ENCODE measurements at places on chromosomes 3 and 15.

DNA sequence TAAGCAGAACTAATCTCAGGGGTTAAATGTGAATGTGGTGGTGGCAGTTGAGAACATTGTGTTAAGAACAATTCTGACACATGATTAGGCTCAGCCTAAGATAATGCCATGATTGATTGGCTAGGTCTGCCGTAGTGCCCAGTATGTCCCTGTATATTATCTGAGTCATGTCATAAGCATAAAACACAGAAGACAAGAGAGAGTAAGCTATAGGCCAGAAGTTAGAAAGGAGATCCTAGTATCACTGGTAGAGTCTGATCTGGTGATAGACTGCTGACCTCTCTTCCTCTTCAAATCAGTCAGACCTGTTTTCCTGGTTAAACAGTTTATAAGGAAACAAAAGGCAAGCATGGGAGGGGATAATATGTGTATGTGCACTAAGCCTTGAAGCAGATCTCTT lies 30.1 kb upstream of the ATP8B4 start:
- no peak for DNase-seq

DNA sequence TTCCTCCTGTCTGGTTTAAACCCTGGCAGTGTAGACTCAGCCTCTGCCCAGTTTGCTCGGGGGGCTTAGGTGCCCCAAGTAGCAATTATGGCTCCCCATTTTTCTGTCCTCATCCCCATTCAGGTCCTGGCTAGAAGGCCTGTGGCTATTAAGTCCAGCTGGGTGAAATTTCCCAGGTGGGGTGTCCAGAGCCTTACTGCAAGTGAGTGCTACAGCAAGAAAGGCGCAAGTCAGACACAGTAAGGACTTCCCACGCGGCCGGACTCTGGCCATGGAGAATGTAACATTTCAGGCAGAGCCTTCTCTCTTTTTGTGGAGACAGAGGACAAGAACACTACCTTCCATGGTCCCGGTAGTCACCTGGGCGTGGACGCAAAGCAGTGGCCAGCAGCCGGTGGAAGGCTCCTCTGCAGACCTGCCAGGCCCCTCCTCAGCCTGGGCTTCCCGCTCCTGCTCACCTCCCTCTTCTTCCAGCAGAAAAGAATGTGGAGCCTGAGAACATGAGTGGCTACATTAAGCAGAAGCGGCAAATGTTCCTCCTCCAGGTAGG lies 23.3 kb downstream of the CFAP100 start:
- DNase-seq = no peak

DNA sequence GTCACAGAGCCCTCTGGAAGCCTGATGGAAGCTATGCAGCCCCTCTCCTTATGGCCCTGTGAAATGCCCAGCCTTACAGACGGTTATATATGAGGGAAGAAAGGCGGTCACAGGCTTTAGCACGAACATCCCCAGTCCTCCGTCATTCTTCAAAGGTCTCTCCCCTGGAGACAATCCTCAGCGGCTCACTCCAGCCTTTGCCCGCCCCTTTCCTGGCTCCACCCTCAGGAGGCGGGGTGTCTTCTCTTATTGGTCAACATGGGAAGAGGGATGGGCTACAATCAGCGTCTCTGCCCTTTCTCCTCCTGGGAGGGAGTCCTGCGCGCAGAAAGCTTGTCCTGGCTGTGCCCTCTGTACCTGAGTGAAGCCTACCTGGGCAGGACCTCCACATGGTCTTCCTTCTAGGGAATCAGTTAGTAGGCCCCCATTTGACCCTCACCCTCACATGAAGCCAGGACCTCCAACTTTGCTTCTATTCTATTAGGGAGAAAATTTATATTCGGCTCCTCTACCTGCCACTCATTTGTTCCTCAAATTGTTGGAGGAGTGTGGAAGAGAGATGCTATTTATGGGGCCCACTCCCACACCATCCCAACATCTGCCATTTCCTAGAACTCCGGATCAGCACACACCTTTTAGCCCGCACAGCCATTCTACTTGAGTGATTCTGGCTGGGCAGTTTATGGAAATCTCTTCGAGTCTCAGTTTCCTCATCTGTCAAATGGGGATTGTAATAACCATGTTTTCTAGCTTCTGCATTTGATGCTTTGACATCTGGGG lies 112.9 kb upstream of the SLC6A11 start:
- no peak for DNase-seq

- DNase-seq = no peak
Observed at GRCh38 chr15:43939070-43939469, 112.3 kb downstream of the WDR76 start.

DNA sequence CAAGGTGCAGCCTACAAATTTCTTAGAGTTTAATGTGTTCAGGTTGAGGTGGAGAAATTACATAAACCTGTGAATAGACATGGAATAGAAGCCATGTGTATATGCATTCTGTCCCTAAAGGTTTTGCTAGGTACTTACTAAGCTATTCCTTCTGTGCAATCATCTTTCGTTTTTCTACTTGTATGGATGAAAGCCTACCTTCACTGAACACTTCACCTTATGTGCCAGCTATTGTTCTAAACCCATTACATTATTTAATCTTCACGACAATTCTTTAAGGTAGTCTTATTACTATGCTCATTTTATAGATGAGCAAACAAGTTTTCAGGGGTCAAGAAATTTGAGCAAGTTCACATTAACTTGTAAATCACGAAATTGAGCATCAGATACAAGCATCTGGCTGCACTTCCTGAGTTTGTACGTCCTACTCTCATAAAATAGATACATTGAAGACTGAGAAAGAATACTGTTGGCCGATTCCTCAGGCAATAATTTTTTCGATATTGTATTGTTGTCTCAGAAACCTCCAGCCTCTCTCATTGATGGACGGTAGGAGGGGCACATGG lies 635 bp upstream of the RCN2 start:
- no peak for DNase-seq

DNA sequence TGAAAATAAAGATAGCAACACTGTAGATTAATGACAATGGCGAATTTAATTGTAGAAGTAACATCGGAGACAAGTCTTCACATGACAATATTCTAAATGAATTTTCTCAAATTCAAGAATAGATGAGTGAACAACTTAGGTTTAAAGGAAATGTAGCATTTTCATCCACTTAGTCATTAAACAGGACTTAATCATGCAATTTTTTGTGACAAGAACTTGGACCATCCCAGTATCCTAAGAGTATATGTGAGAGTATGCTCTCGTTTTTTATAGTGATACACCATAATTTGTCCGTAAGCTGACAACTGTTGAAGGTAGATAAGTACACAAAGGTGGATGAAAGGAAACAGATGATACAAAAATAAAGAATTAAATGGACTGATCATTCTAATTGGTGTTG lies 81.5 kb downstream of the DLG1 start:
- DNase-seq = no peak

DNA sequence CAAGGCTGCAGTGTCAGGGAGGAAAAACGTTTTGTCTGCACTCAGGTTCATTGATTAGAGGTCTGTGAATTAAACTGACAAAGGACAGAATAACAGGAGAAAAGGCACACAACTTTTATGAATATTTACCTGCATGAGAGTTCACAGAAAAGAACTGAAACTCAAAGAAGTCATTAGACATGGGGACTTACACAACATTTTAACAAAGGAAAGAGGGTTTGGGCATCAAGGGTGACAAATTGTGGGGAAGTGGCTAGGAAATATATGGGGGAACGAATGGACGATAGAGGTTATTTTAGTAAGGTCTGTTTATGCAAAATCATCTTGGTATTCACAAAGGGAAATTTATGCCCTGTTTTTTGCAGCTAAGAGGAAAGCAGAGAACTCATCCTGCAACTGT lies 65.6 kb upstream of the C15orf39 start:
- no peak for DNase-seq

GRCh38 chr3:156206157-156206556 lies 85.8 kb downstream of the KCNAB1 start:
- DNase-seq = no peak

DNA sequence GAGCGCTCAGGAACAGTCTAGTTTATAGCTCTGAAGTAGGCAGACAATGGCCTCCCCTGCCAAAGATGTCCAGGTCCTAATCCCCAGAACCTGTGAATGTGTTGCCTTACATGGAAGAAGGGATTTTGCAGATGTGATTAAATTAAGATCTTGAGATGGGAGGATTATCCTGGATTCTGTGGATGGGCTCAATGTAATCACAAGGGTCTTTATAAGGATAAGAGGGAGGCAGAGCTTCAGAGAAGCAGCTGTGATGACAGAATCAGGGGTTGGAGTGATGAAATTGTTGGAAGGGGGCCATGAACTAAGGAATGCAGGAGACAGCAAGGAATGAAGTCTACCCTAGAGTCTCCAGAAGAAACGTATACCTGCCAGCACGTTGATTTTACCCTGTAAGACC lies 14.0 kb upstream of the GK5 start:
- no peak for DNase-seq

- DNase-seq = no peak
Observed at GRCh38 chr15:68986322-68986721, 28.2 kb upstream of the NOX5 start.

DNA sequence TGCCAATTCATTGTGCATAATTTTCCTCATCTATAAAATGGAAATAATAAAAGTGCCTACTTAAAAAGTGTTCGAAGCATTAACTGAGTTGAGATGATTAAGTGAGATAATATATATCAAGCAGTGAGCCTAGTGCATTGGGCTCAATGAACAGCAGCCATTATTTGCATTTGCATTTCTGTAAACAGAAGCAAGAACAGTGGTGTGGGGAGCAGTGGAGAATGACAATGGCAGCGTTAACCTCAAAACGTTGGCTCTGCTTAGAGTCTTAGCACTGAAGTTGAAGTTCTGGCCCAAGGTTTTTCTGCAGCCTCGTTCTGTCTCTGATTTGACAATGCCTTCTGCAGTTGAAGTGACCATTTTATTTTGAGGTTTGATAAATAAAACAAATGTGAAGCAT lies 466.3 kb upstream of the ONECUT1 start:
- DNase-seq = no peak

GRCh38 chr15:88300089-88300488 lies 43.5 kb upstream of the NTRK3 start:
- DNase-seq = no peak

GRCh38 chr3:152857082-152857481 lies 22.2 kb downstream of the P2RY1 start:
- no peak for DNase-seq

GRCh38 chr3:113409676-113410075 lies 31.6 kb downstream of the CFAP44 start:
- DNase-seq = no peak

DNA sequence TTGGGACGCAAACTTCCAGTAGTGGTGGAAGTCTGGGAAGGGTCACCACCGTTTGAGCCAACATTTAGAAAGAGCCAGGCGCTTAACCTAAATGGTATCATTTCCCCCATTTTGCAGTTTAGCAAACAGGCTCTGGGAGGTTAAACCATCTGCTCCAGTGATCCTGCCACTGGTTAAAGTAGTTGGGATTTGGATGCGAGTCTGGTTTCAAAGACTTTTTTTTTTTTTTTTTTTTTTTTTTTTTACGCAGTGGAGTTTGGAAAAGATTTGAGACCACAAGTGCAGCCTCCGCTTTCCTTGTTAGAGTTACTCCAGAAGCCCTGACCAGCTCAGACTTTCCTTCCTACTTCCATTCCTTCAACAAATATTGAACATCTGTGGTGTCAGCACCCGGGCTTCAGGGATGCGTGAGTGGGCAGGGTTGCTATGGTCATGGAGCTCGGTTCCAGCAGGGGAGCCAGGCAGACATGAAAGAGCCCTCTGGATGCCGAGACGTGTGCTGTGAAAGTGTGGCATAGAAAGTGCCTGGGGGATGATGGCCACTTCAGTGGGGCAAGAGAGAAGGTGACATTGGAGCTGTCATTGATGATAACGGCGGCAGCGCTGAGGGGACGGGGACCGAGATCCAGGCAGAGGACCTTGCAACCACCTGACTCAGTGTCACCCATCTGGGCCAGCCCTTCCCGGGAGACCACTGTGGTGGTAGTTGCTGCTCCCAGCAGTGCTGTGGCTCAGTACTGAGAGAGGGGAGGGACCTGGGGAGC lies 1.1 kb upstream of the RNU6-1 start:
- no peak for DNase-seq

DNA sequence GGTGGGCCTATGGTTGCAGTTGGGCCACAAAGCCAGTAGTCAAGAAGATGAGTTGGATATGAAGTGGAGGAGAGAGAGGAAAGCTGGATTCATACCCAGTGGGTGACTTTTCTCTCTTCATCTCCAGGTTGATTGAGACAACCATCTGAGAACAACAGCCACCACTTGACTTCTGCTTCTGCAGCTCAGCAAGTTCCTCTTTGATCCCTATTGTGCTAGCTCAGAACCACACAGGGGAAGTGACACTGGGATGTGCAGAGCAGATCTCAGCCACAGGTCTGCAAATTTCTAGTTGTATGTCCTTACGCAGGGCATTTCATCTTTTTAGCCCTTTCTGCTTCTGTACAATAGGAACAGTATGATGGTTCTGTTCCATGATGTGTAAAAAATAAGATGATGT lies 459.2 kb upstream of the ARRDC4 start:
- DNase-seq = no peak

GRCh38 chr15:46309914-46310313 lies 675.1 kb downstream of the SQOR start:
- DNase-seq = no peak

DNA sequence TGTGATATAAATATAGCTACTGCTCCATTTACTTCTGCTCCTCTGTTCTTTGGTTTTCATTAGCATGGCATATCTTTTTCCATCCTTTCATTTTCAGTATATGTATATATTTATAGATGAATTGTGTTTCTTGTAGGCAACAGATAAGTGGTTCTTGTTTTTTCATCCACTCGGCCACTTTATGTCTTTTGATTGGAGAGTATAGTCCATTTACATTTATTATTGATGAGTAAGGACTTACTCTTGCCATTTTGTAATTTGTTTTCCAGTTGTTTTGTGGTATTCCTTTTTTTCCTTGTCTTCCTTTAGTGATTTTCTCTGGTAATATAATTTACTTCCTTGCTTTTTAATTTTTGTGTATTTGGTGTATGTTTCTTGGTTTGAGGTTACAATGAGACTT lies 26.8 kb upstream of the COPB2 start:
- DNase-seq = no peak

GRCh38 chr3:80232760-80233159 lies 465.0 kb upstream of the ROBO1 start:
- no peak for DNase-seq

DNA sequence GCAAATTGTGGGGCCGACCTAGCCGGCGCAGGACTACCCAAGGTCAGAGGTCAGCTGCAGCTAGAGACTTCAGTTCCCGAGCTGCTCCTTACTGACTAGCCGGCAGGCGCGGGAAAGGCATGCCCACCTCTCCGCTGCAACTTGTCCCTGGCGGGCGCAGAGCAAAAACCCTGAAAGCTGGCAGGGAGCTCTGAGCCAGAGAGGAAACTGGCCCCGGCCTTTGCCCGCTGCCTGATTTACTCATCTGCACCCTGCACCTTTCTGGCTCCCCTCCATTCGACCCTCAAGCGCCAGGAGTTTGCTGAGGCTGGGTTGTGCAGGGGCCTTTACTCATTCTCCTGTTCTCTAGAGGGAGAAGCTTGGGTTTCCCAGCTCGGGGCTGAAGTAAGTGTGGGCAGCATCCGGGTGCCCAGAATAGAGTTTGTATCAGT lies 1.5 kb downstream of the ZIC4 start:
- DNase-seq = no peak

- DNase-seq = no peak
Observed at GRCh38 chr3:55127565-55127964, 199.7 kb upstream of the LRTM1 start.

Data from activated CD4-positive, CD25-positive, alpha-beta regulatory T cell treated with anti-CD3 and anti-CD28 coated beads, Interleukin-2, amount 50 U/mL, for 16 hours (primary cell).